DMS153 (cell line): ENCODE measurements at places on chromosomes 1 and 21.

DNA sequence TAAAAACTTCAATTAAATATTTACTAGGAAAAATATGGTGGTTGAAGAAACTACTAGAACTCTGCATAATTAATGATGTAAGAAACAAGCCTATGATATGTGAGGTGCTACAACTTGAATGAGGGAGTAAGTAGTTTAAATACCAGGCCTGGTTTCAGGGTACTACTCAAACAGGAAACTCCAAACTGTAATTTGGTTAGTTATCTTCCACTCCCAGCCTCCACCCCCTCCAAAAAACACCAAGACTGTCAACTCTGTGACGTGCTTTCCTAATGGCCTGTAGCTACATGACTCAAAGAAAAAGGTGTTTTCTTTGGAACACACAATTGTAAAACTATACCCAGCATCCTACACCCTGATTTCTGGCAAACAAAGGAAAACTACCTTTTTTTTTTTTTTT is 55.9 kb upstream of the RCC1 start:
- no peak for DNase-seq

DNA sequence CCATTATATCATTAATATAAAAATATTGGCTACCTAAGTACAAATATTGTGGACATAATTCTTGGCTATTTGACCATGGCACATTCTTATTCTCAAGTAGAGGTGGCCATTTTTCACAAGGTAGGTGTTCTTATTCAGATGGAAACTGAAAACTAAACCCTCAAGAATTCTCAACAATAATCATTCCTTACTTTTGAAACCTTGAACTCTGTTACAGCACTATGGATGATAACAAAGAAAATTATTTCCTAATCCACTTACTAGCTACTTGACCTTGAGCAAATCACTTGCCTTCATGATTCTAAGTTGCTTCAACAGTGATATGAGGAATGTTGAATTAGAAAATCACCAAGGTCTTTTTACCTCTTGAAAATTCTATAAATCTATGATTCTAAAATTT is 482.2 kb downstream of the PTPRC start:
- no peak for DNase-seq

- DNase-seq, result no peak
These were observed 82.0 kb downstream of the MAP3K7CL start for GRCh38 chr21:29212446-29212845.

- DNase-seq, result no peak
These were observed 1.1 kb downstream of the TOR3A start for GRCh38 chr1:179082999-179083335.

DNA sequence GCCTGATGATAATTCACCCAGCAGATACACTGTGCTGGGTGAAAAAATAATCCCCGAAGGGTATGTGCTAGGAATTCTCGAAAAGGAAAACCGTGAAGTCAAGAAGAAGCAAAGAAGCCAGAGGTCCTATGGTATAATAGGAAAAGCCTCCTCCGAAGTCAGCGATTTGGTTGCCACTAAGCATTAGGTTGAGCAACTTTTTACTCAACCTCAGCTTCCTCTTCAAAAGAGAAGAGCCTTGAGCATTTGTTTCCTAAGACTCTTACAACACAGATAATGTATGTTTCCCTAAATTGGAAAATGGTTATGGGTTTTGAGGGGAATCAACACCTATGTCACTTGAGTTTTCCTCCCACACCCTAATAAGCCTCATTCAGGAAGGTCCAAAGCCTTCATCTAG is 21.3 kb upstream of the MNDA start:
- DNase-seq, result no peak

- no peak for DNase-seq
These were observed 35.2 kb downstream of the PEX14 start for GRCh38 chr1:10509809-10510509.

DNA sequence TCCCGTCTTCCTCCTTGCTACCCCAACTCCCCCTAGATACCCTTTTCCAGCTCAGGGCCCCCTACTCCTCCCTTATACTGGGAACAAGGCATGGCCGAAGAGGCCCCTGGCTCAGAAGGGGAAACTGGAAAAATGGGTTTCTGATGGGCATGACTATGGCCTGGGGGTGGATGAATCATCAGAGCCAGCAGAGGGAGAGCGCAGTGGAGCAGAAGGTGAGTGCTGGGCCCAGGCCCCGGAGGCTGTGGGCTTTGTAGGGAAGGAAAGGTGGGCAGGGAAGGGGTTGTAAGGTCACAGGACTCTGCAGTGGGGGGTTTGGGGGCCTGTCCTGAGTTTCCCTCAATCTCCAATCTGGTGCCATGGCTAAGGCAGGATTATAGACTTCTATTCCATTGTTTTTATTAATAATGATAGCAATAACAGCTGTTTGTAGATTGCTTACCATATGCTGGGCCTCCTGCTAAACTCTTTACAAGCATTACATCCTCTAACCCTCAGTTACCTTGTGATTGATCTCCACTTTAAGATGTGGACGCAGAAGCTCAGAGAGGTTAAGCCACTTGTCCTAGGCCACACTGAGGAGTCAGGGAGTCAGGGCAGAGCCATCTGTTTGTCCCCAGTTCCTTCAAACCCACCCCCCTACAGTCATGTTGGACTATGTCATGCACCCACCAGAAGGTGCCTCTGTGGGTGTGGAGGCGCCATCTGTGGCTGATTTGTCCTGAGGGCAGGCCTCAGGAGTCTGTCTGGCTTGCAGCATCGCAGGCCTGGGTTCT is 36.2 kb upstream of the ZNF362 start:
- no peak for DNase-seq

GRCh38 chr1:92511541-92511940 is 24.8 kb upstream of the GFI1 start:
- DNase-seq, result no peak

GRCh38 chr1:172616195-172616594 is 42.7 kb upstream of the FASLG start:
- DNase-seq, result no peak

- DNase-seq, result no peak
These were observed 25.0 kb upstream of the GBP1 start for GRCh38 chr1:89089962-89090361.

- no peak for DNase-seq
These were observed 20.4 kb upstream of the POU2F1 start for GRCh38 chr1:167200272-167200671.

DNA sequence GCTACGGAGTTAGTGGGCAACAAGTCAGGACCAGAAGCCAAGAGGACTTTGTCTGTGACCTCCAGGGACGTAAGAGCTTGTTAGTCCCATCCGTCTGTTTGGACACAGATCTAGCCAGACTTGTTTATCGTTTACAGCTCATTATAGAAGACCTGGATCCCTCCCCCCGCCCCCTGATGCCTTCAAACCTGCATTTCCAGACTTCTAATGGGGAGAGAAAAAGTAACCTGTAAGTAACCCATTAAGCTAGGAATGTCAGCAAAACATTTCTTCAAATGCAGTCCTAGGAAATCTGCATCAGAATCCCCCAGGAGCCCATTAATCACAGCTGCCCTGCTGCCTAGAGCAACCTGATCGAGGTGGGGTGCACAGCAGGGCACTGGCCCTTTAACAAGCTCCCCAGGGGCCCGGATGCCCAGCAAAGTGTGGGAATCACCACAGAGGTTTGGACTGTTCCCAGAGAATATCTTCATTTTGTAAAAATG is 1.4 kb upstream of the MAD2L2 start:
- DNase-seq, result no peak

DNA sequence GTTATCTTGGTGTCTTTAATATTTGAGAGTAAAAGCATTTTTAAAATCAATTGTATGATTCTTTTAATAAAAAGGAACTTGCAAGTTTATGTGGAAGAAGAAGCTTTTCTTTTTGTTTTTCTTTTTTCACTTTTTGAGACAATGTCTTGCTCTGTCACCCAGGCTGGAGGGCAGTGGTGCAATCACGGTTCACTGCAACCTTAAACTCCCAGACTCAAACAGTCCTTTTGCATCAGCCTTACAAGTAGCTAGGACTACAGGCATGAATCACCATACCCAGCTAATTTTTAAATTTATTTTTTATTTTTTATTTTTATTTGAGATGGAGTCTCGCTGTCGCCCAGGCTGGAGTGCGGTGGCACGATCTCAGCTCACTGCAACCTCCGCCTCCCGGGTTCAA is 34.1 kb downstream of the CMPK1 start:
- DNase-seq, result no peak

DNA sequence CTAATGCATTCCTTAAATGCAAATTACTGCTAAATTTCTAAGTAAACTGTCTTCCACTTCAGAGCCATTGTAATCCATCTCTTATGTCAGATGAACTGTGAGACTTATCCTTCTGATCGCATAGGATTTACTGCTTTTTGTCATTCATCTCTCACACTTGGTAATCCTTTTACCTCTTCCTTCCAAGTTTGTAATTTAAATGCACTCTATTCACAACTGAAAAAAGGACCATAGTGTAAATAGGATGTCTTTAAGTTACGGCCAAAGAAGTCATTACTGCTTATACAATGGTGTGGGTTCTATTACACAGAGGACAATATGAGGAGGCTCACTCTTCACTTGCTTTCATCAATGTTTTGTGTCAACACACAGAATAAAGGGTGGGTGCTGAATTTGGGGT is 393.3 kb downstream of the PTBP2 start:
- DNase-seq, result no peak

DNA sequence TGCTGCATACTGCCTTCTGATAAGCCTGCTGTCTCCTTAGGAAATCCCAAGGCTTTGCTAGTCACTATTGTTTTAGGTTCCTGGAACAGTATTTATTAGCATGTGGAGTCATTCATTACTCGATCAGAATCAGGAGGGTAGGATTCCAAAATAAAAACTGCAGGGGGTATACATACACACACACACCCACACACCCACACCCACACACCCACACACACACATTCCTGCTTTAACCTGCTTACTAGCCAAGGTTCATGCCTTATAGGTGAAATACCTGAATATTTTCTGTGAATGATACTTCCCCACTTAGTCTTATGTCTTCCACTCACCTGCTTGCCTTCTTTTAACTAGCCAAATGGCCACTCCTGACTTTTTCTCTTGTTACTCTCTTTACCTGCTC is 325.1 kb downstream of the ADGRL2 start:
- no peak for DNase-seq

DNA sequence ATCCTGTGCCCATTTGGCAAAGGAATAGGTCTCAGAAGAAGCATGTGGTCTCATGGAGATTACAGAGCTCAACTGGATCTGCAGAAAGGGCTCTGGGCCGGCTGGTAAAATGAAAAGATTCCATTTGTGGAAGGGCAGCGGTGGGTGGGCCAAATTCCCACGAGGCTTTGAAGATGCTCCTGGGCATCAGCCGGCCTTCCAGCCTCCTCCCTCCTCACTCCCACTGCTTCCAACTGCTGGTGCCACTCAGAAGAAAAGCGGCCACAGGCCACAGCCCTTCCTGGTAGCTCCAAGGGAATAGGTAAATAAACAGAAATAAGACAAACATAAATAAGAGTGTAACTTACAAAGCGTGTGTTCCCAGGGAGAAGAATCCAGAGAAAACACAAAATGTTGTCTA is 136.3 kb upstream of the SLC44A3 start:
- DNase-seq, result no peak

- DNase-seq, result no peak
These were observed 415.0 kb upstream of the ESRRG start for GRCh38 chr1:217138173-217138765.

DNA sequence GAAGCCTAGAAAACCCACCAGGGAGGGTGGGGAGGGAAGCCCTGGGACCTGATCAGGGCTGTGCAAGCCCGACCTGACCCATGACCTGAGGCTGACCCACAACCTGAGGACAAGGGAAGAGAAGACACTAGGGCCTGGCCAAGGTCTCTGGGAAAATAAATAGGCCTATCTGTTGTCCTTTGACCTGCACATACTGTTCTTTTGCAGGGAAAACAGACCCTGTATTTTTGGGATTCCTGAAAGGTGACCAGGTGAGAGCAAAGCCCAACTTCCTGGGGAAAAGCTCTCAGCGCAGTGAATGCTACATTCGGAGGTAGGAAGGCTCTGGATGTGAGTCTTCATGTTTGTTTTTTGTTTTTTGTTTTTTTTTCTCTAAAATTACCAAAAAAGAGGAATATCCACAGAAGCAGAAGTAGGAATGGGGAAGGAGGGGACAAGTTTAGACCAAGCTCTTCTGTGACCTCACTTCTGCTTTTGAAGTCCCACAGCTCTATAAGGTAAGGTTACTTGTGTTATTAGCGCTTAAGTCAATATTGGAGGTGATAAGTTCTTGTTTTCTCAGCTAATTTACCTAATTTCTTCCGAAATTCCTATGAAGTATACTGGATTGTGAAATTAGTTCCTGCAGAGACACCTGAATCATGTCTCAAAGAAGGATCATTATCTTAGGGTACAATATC is 26.2 kb upstream of the LYST start:
- DNase-seq, result no peak

DNA sequence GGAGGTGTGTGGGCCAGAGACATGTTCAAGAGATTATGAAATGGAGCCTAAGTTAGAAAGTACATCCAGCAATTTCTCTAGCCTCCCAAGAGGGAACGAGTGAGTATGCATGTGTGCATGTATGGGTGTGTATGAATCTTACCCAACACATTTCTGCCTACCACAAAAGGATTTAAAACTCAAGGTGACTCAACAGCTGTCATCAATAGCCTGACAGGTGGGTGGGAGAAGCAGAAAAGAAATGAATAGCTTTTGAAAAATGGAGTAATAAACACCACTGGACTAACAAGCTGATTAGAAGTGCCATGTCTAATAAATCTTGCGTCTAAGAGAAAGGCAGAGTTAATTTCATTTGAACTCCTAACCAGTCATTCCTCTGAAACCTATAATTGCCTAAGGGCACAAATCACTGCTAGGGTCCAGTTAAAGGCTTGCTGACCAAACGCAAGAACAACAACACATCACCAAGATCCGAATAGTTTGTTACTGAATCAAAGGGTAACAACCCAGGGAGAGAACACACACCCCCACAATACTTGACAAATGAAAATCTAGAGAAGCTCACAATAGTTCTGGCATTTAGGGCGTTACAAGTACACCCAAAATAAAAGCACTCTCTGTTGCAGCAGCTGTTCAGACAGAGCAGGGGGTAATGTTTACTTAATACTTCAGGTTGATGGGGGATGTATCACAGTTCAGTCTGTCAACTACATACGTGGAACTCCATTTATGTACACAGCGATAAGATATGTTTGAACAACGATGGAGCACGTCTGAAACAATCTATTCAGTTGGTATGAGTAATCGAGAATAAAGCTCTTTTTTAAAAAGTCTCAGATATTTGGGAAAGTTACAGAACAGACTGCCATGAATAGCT is 1.4 kb downstream of the KIAA0319L start:
- DNase-seq, result peak; percentile 98

- DNase-seq, result no peak
These were observed 161.7 kb upstream of the EDN2 start for GRCh38 chr1:41646186-41646585.

DNA sequence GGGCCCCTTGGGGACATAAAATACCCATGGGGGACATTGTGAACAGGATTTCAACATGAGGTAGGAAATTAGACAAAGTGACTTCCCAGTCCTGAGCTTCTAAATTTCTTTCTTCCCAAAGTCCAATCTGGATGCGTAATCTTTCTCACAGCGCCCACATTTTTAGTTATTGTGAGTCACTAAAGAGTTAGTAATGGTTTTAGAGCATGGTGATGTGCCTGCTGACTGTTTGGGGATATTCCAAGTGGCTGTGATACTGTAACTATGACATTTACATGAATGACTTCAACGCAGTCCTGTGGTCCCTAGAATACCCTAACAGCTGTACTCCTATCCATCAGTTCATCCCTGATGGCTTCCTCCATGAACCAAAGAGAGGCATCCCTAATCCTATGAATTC is 224.0 kb upstream of the COA6 start:
- DNase-seq, result no peak
